HCT116 (cell line): ENCODE measurements at places on chromosomes 1 and 21. TPM values are rescaled to one million over a fixed set of nuclear protein-coding genes. Genes with fewer than 3 reads are reported as not detected.

- H3K4me1 ChIP-seq: peaks cover 6% of the 10 kb centered on the region; the same call in 1 of the 2 replicates
- H3K27me3 ChIP-seq: no peaks in the 10 kb centered on the region
- no peak for DNase-seq
- H3K36me3 ChIP-seq: no peaks in the 10 kb centered on the region
- no peak overlapping the region for H3K4me3 ChIP-seq
- H3K27ac ChIP-seq: no peak overlapping the region
These were observed 81.2 kb downstream of the EPHB2 start for GRCh38 chr1:22791831-22792347.

- no peak for DNase-seq
- H3K4me1 ChIP-seq: peaks cover 8% of the 10 kb centered on the region; the same call in 1 of the 2 replicates
- H3K4me3 ChIP-seq: no peak overlapping the region
- H3K27ac ChIP-seq: no peak overlapping the region
- no peaks in the 10 kb centered on the region for H3K36me3 ChIP-seq
- H3K27me3 ChIP-seq: no peaks in the 10 kb centered on the region
These were observed 36.8 kb downstream of the NTPCR start for GRCh38 chr1:232987046-232987773.

DNA sequence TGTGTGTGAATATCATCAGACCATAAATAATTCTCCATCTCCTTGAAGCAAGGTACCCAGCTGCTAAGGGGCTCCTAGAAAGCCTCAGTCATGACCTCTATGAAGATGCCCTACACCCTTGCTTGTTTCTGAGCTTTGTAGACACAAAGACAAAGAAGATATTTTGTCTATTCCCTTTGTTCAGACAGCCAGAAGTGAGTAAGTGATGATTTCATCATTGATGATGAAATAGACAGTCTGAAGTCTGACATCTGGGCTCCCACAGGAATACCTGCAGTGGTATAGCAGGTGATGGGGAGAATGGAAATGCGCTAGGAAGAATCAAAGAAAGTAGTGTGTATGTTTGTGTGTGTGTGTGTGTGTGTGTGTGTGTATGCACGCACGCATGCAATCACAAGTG is 82.2 kb upstream of the DPT start:
- no peak for DNase-seq
- no peaks in the 10 kb centered on the region for H3K36me3 ChIP-seq
- H3K4me1 ChIP-seq: no peaks in the 10 kb centered on the region
- no peak overlapping the region for H3K4me3 ChIP-seq
- no peaks in the 10 kb centered on the region for H3K27me3 ChIP-seq

- peaks cover 7% of the 10 kb centered on the region; the same call in 1 of the 2 replicates for H3K4me1 ChIP-seq
- no peaks in the 10 kb centered on the region for H3K36me3 ChIP-seq
- H3K4me3 ChIP-seq: no peak overlapping the region
- no peaks in the 10 kb centered on the region for H3K27me3 ChIP-seq
- DNase-seq: no peak
- H3K27ac ChIP-seq: no peak overlapping the region
These were observed 267.8 kb upstream of the RUNX1 start for GRCh38 chr21:35316933-35317332.

DNA sequence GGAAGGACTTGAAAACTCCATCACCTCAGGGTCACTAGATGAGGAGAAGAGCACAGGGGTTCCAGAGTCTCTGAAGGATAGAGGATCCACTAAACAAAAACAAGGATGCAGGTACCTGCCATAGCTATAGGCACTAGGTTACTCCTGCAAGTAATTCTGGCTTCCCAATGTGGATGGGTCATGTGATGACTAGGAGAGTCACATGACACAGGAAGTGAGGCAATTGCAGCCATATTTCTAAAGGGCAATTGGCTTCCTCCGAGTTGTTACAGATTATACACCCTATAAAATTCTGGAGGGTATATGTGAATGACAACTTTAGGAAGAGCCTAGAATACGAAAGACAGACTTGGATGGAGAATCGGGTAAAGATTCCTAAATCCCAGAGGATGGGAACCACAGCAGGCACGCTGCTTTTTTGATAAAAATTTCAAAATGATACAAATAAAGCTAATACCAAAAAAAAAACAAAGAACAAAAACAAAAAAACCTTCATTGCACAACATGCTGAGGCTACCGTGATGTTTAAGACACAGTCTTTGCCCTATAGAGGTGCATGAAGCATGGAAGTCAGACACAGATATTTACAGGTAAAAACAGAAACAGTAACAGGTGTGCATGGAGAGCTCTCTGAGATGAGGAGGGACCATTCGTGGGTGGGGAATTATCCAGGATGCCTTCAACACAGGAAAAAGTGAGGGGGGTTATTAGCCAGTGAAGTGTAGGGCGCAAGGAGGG is 10.5 kb downstream of the MTX1 start:
- peaks cover 19% of the 10 kb centered on the region for H3K4me1 ChIP-seq
- DNase-seq: peak; percentile 71
- peak overlapping the region; percentile 45 for H3K4me3 ChIP-seq
- no peaks in the 10 kb centered on the region for H3K27me3 ChIP-seq
- H3K27ac ChIP-seq: peak overlapping the region; percentile 28

DNA sequence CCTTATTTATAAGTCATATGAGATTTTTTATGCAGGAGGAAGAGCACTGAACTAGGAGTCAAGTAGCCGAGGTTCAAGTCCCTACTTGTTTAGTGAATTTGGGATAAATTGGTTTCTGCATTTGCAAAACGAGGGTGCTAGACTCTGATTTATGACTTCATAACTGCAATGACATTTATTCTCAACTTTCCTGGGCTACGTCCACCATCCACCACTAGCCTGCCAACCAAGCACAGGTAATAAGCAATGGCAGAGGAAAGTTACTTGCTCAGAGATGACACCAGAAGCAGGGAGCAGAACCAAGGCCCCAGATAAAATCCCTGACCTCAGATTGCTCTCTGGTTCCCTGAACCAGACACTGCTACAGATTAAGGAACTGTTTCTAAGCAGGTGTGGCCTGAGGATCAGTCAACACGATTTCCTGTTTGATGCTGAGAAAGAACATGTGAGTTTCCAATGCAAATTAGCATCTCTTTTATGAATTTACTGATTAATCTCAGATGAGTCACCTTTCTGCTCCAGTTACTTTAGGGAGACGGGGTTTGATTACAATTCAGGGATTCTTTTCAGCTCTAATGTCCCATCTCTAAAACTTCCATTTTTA is 52.7 kb downstream of the PLPP3 start:
- DNase-seq: no peak
- no peak overlapping the region for H3K27ac ChIP-seq
- H3K27me3 ChIP-seq: no peaks in the 10 kb centered on the region
- H3K36me3 ChIP-seq: no peaks in the 10 kb centered on the region
- no peak overlapping the region for H3K4me3 ChIP-seq

GRCh38 chr1:164640686-164641352 is 81.8 kb downstream of the PBX1 start:
- H3K4me1 ChIP-seq: peaks cover 62% of the 10 kb centered on the region
- no peak overlapping the region for H3K4me3 ChIP-seq
- H3K27me3 ChIP-seq: no peaks in the 10 kb centered on the region
- H3K36me3 ChIP-seq: no peaks in the 10 kb centered on the region
- no peak overlapping the region for H3K27ac ChIP-seq

- no peak for DNase-seq
- H3K36me3 ChIP-seq: no peaks in the 10 kb centered on the region
- H3K4me3 ChIP-seq: no peak overlapping the region
- no peaks in the 10 kb centered on the region for H3K27me3 ChIP-seq
These were observed 113.0 kb downstream of the TSEN15 start for GRCh38 chr1:184164536-184164935.

DNA sequence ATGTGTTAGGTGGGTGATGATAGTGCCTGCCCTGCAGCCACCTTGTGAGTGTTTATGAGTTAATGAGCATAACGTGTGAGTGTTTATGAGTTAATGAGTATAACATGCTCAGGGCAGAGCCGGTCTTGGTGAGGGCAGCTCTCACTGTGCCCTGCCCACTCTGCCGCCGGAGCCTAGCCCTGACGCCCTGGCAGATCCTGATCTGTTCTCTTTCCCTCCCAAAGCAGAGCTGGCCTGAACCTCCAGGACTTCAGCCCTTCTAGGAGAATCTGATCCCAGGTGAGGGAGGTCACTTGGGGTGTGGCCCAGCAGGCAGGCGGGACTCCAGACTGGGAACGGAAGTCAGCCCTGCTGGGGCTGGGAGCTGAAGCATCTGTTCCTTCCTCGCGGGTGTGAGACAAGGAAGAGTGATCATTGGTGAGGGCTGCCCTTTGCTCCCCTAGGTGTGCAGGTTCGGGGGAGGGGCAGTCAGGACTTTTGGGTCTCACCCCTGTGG is 5.7 kb downstream of the FBLIM1 start:
- H3K4me3 ChIP-seq: 0 out of 2 replicates have a peak overlapping the region, but pooled peaks have one; percentile 6
- no peaks in the 10 kb centered on the region for H3K36me3 ChIP-seq
- H3K27ac ChIP-seq: no peak overlapping the region
- H3K27me3 ChIP-seq: no peaks in the 10 kb centered on the region

- no peaks in the 10 kb centered on the region for H3K27me3 ChIP-seq
- no peaks in the 10 kb centered on the region for H3K36me3 ChIP-seq
- DNase-seq: peak; percentile 34
These were observed 3.9 kb upstream of the RPTN start for GRCh38 chr1:152162792-152163463.

- H3K27ac ChIP-seq: no peak overlapping the region
- no peak for DNase-seq
- no peak overlapping the region for H3K4me3 ChIP-seq
- H3K27me3 ChIP-seq: no peaks in the 10 kb centered on the region
These were observed 61.4 kb downstream of the EPHB2 start for GRCh38 chr1:22772014-22772413.

GRCh38 chr1:6743189-6744101 is 41.8 kb upstream of the CAMTA1 start:
- H3K4me1 ChIP-seq: no peaks in the 10 kb centered on the region
- no peaks in the 10 kb centered on the region for H3K27me3 ChIP-seq
- no peak overlapping the region for H3K4me3 ChIP-seq
- DNase-seq: no peak
- no peaks in the 10 kb centered on the region for H3K36me3 ChIP-seq

DNA sequence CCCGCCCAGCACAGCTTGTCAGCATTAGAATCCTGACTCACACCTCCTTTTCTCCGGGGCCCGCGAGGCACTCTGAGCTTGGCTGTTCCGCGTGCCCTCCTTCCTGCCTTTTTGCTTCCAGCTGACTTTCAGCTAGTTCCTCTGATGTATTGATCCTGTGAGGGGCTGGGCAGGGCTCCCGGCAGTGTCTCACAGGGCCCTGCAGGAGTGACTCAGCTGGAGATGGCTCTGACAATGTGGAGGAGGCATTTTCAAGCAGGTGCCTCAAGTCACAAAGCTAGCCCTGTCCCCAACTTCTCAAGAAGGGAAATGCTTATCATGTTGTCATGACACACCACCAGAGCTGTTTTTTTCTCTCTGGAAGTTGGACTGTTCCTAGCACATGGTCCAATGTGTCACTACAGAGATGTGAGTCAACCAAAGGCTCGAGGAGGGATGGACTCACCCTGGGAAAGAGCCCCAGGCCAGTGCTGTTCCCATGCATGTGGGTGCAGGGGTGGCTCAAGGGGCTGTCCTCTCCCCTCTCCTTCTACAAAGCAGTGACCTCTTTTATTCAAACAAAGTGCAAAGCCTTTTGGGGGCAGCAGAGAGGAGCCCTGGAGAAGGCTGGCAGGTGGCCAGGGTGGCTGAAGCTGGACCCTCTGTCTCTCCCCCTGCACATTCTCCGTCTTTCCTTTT is 30.6 kb downstream of the SYT6 start:
- H3K4me3 ChIP-seq: no peak overlapping the region
- H3K27ac ChIP-seq: no peak overlapping the region
- no peaks in the 10 kb centered on the region for H3K27me3 ChIP-seq
- no peak for DNase-seq

DNA sequence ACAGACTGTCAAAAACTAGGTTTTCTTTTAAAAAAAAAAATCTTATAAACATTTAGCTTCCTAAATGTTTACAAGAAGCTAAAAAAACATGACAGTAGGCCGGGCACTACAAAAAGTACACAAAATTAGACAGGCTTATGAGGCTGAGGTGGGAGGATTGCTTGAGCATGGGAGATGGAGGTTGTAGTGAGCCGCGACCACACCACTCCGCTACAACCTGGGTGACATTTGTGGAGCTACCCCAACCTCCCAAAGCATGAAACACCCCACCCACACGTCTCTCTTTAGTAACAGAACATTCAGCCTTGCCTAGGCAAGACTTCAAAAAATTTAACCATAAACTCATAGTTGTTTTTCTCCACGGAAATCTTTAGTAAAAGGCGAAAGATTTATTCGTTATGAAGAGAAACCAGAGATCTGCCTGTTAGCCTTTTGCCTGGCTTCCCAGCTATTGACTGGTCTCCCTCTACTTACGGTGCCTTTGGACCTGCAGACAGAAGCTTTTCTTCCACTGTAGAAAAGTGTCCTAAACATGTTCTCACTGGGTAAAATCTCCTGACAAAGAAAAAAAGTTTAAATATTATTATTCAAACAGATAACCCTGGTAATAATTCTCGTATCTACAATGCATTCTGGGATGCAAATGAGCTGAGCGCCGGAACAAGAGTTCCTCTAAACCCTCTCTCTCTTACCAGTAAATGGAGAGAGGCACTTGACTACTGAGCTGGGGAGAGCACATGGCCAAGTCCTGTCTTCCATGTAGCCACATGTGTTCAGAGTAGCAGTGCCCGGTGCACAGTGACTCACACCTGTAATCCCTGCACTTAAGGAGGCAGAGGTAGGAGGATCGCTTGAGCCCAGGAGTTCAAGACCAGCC is 9.2 kb downstream of the RNU5D-1 start:
- H3K4me3 ChIP-seq: no peak overlapping the region
- H3K27ac ChIP-seq: peak overlapping the region; percentile 75
- peak; percentile 99 for DNase-seq
- peaks cover 33% of the 10 kb centered on the region for H3K4me1 ChIP-seq

DNA sequence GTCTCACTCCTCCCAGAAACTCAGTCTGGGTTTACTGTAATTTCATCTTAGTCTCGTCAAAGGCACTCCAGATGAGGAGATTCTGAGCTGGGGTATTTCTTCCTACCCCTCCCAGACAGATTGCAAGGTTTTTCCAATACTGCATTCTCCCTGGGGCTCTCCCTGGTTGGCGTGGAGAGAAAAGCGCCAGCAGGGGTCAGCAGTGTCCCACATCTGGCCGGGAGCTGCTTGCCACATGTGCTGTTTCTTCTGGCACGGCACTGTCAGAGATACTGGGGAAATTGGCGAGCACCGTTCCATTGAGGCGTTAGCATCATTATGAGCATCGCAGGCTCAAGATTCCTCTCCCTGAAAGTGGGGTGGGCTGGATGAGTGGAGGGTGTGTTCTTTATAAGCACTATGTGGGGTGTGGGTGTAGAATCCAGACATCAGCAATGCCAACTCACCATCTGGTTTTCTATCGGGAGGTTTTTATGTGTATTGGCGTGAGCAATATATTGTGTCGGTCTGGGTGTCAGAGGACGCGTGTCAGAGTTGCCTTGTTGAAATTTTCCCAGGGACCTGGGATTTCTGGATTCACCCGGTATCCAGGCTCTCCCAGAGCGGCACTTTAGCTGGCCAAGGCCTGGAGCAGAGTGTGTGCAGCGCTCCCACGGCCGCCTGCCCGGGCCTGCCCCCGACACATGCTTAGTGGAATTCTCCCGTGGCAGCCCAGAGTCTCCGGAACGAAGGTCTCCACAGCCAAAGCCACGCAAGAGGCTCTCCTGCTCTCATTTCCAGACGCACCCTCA is 8.0 kb upstream of the NAV1 start:
- no peak overlapping the region for H3K27ac ChIP-seq
- H3K36me3 ChIP-seq: no peaks in the 10 kb centered on the region
- DNase-seq: peak; percentile 45
- no peaks in the 10 kb centered on the region for H3K27me3 ChIP-seq

The PROX1 gene
- total RNA-seq: 0.22 TPM

The WNT4 gene
- total RNA-seq: 1.5 TPM

The GBP6 gene
- not detected for total RNA-seq

The PYHIN1 gene
- not detected for total RNA-seq

The AGPAT3 gene
- 54.1 TPM for total RNA-seq

The FNDC5 gene
- total RNA-seq: not detected

The IFI44L gene
- total RNA-seq: 0.10 TPM
